ENCODE measurements at places on chromosomes 6 and 20.
A peak's percentile ranks its signal among the peaks of the same experiment; 100 is the strongest.

DNA sequence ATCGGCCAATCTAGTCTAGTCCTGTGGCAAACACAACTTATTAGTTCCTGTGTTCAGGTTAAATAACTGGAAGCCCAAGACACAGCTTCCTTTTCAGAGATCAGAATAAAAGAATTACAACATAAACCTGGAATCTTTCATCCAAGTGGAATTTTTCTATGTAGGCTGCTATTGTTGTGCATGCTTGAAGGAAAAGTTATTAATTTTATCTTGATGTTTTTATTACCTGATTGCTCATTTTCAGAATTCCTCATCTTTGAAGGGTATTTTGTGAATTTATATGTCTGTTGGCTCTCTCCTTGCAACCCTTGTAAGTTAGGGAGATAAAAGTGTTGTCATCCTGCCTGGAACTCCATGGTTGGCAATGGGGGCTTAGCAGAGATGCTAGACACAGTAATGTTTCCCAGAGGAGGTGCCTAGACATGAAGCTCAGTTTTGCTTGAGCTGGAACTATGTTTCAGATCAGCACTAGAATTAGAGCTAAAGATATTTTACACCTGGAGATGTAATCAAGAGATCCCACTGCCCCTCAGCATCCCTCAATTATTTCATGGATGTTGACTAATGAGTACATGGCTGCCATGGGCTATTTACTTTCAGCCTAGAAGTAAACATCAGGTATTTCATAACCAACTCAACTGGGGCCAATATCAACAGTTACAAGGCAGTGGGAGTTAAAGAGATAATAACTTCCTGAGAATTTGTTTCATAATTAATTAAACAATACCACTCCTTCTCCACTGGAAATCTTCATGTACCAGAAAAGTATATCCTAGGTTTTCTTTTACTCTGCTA, 367.0 kb upstream of the MARCKS start:
- no peak for DNase-seq

GRCh38 chr6:144467172-144467762, 182.1 kb downstream of the UTRN start:
- DNase-seq = no peak

DNA sequence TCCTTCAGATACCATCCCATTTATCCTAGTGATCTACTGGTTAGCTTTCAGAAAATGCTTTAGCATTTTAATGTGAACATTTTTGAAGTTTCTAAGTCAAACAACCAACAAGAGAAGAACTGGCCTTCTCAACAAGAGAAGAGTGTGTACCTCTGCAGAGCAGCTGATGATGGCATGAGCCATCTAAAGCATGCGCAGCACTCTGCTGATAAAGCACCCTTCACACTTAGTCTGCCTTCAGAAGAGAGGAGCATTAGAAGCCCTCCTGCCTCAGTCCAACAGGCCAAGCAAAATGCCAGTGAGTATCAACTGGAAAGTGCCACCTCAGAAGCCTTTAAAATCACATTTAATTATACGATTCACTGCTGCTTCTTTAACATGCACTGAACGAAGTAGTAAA, 169.2 kb downstream of the BTBD9 start:
- DNase-seq = no peak

DNA sequence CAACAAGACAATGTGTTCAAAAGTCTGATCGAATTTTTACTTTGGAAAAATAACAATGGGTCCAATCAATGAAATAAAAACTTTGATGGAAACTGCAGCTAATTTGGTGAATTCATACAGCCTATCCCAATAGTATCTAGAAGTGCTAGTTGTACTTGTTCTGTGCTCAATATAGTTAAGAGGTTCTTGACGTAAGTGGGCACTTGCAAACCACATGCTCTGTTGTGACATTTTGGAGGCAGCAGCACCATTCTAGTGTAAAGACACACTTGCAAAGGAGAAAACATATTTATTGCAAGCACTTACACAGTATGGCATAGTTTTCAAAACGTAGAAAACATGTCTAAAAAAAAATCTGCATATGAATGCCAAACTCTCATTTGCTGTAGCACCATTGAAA, 6.7 kb upstream of the KLHL31 start:
- DNase-seq = no peak

GRCh38 chr6:87378947-87379346, 28.8 kb upstream of the CFAP206 start:
- no peak for DNase-seq

DNA sequence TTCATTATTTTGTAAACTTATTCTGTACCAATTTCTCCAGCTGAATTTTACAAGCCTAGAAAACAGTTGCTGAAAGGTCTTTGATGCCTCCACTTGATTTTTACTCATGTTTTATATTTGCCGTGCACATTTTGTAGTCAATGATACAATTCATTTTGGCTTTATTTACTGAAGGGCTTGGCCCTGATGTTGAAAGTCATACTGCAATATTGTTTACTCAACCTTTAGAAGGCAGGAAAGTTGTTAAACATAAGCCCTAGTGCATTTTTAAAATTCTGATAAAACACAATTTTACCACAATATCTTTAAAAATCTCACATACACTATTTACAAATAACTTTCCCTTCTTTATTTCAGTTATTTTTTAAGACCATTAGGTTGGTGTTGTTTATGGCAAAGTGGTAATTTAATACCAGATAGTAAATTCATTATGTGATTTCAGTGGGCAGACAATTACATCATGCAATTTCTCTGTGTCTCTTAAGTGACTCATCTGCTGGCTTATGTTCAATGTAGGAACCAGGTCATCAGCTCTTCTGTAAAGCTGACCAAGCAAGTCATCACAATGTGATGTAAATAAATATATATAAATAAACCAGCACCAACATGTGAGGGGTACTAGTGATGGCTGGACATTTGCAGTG, 121.1 kb upstream of the SLC35B3 start:
- DNase-seq = peak; percentile 47

- DNase-seq = no peak
These were observed 53.2 kb downstream of the PTPN1 start for GRCh38 chr20:50563133-50563944.

DNA sequence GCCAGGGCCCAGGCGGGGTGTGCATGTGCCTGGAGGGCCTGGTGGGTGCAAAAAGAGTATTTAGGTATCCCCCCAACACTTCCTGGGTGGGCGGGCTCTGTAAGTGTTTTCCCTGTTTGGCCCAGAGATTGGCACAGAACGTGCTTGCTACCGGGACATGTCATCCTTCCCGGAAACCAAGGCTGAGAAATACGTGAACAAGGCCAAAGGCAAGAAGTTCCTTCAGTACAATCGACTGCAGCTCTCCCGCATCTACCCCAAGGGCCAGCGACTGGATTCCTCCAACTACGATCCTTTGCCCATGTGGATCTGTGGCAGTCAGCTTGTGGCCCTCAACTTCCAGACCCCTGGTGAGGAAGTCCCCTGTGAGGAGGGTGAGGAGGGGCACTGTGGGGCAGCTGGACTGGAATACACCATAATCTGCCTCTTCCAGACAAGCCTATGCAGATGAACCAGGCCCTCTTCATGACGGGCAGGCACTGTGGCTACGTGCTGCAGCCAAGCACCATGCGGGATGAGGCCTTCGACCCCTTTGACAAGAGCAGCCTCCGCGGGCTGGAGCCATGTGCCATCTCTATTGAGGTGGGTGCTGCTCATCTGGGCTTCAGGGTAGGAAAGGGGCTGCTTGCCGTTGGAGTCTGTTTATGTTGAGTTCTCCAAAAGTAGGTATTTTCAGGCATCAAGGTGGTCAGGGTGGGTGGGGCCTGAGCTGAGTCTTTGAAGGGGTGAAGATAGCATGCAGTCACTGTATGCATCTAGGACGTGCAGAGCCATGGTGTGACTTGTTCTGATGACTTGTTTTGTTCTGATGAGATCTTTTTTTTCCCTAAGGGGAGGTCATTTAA, 35.2 kb downstream of the PLCG1 start:
- no peak for DNase-seq

DNA sequence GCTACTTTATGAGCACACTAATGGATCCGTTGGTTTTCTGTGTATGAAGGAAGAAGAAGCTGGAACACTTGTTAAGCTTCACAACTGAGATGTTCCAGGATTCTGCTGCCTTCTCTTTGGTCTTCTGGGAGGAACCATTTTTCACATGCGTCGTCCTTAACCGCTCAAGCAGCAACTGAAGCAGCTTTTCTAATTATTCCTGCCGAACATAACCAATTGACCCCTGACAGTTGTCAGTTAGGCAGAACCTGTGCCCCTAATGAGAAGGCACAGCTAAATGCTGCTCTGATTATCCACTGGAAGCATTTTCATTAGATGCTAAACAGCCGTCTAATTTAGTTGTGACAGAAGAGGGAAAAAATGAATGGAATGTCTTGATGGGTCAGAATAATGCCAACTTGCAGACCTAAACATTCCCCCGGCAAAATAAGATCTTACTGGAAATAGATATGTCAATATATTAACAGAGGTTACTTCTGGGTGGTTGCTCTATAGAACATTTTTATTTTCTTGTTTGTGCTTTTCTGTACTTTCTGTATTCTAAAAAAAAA, 85.0 kb upstream of the SMLR1 start:
- no peak for DNase-seq

DNA sequence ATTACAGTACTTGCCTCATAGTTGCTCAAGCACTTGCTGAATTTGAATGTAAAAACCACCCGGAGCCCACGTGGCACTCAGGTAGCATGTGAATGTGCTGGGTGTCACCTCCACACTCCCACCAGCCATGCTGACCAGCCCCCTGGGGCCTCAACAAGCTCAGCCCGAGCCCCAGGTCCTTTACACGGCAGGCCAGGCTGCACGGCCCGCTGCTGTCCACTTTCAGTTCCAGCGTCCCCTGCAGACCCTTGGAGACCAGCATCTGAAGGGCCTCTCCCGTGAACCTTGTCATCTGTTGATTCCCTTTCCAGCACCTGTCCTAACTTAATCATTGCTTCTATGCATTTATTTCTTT, 33.3 kb upstream of the ZBP1 start:
- no peak for DNase-seq

- no peak for DNase-seq
These were observed 63.3 kb downstream of the SLC16A10 start for GRCh38 chr6:111150577-111150976.

DNA sequence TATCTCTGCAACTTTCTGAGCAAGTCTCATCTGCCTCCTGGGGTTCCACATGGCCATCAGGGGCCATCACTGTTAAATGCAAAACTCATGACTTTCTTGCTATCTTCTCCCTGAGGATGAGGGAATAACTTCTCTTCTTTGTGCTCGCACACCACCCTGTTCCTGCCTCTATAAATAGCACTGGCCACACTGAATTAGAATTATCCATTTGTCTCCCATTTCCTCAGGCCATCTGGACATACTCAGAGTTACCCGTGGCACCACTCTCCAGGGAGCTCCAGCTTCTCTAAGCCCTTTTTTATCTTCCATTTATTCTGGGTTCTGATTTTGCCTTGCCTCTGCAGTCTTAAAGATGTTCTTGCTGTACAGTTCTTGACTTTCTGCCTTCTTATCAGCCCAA, 72.8 kb upstream of the ECI2 start:
- DNase-seq = no peak

DNA sequence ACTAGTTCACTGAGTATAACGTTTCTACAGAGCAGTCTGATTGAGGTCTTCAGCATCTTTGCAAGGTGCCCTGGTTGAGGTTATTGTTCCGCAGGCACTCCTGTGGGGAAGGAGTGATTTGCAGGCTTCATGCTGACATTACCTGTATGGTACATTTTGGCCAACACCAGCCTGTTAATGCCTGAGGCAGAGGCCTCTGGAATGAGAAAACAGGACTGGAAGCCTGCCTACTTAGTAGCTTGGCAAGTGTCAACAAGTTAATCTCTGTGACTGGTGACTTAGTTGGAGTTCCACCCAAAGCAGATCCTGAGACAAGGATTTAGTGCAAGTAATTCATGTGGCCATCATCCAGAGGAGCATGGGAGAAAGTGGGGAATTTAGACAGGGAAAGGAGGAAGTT, 24.6 kb downstream of the MAS1 start:
- DNase-seq = no peak

DNA sequence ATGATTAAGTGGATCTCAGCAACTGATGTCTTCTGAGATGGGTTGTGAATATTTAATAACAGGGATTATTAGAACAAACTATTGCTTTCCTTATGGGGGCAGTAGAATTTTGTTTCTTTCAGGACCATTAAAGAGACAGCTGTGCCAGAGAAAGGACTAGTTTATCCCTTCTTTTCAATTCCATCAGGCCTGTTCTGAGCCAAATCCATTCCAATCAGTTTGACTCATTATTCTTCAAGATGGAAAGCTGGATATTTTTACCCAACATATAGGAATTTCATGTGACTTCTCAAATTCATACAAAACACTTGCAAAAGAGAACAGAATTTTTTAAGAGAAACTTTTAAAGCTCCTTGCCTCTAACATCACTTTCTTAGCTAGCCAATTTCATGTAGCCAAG, 722.0 kb upstream of the FLRT3 start:
- no peak for DNase-seq

DNA sequence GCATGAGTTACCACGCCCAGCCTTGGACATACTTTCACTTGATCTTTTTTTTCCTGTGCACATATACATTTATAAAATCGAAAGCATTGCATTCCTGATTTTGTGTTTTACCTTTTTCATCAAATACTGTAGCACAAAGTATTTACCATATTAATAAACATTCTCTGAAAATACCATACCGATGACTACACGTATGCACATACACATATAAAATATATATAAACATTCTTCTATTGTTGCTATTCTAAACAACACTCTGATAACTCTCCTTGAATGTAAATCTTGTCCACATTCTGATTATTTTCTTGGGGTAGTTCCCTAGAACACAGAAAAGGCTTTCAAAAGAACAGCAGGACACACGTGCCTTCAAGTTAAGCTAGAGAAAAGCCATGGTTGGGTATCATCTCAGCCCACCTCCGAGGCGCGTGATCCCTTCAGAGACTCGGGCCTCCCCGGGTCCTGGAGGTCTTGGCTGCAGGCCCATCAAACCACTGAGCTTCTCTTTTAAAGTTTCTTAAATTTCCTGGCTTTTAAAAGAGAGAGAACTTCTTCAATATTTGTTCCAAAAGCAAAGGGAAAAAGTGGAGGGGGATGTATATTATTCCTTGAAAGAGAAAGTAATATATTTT, 198.1 kb downstream of the MYLK4 start:
- no peak for DNase-seq

- no peak for DNase-seq
These were observed 36.0 kb upstream of the FOXA2 start for GRCh38 chr20:22620342-22620741.

GRCh38 chr6:35240838-35241801, 18.4 kb upstream of the ZNF76 start:
- DNase-seq = peak; percentile 9

DNA sequence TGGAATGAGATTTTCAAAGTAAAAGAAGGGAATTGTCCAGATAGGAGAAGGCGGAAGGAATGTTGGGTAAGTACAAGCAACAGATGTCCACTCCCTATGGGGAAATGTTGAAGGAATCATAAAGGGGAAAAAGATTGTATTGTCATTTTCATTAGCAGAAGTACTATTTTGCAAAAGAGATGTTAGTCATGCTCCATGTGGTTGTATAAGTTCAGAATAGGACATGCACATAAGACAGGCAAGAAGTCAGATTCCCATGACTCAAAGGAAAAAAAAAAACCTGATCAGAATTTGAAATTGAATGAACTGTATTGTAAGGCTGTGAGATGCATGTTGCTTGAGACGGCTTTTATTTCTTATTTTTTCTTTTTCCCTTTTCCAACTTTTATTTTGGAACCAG, 36.8 kb downstream of the GRM1 start:
- DNase-seq = no peak

- DNase-seq = no peak
These were observed 71.8 kb downstream of the FIG4 start for GRCh38 chr6:109762769-109763441.

- no peak for DNase-seq
These were observed 3.6 kb upstream of the HS3ST5 start for GRCh38 chr6:114346451-114346850.
